ENCODE measurements at places on chromosomes 6 and 20. TPM values are rescaled to one million over a fixed set of nuclear protein-coding genes. Genes with fewer than 3 reads are reported as not detected.

- no peak overlapping the region for H3K4me3 ChIP-seq
- DNase-seq: no peak
- H3K36me3 ChIP-seq: no peaks in the 10 kb centered on the region
- H3K27me3 ChIP-seq: no peaks in the 10 kb centered on the region
- no peak overlapping the region for H3K27ac ChIP-seq
- no peaks in the 10 kb centered on the region for H3K4me1 ChIP-seq
Observed at GRCh38 chr20:9402141-9402540, 112.2 kb upstream of the LAMP5 start.

GRCh38 chr6:36727505-36728021, 29.9 kb downstream of the RAB44 start:
- peak; percentile 13 for DNase-seq
- H3K27ac ChIP-seq: no peak overlapping the region
- H3K36me3 ChIP-seq: no peaks in the 10 kb centered on the region
- H3K4me3 ChIP-seq: no peak overlapping the region
- H3K4me1 ChIP-seq: peaks cover 14% of the 10 kb centered on the region

DNA sequence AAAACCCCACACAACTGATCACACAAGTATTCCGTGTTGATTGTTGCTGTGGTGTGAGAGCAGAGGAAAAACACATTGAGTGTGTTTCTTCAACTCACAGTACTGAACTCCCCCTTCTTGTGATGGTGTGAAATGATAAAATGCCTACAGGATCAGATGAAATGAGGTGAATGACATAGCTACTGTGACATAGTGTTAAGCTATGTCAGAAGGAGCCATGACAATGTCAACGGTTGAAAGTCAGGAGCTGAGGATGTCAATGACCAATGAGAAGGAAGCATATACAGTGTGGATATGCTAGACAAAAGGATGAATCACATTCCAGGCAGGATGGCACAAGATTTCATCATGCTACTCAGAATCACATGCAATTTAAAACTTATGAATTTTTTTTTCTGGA, 38.8 kb downstream of the WASF1 start:
- H3K27ac ChIP-seq: no peak overlapping the region
- no peak for DNase-seq
- peaks cover 17% of the 10 kb centered on the region for H3K27me3 ChIP-seq
- no peaks in the 10 kb centered on the region for H3K4me1 ChIP-seq
- no peaks in the 10 kb centered on the region for H3K36me3 ChIP-seq

GRCh38 chr20:43899274-43900120, 15.2 kb upstream of the TOX2 start:
- no peaks in the 10 kb centered on the region for H3K4me1 ChIP-seq
- H3K4me3 ChIP-seq: no peak overlapping the region
- H3K36me3 ChIP-seq: no peaks in the 10 kb centered on the region
- H3K27me3 ChIP-seq: no peaks in the 10 kb centered on the region
- no peak overlapping the region for H3K27ac ChIP-seq
- no peak for DNase-seq

GRCh38 chr20:51480507-51481270, 61.8 kb downstream of the NFATC2 start:
- DNase-seq: peak; percentile 91
- no peaks in the 10 kb centered on the region for H3K27me3 ChIP-seq
- H3K4me1 ChIP-seq: peaks cover 84% of the 10 kb centered on the region
- H3K36me3 ChIP-seq: peaks cover 41% of the 10 kb centered on the region

- peak overlapping the region; percentile 90 for H3K27ac ChIP-seq
- peaks cover 11% of the 10 kb centered on the region for H3K36me3 ChIP-seq
- peak overlapping the region; percentile 82 for H3K4me3 ChIP-seq
- H3K27me3 ChIP-seq: no peaks in the 10 kb centered on the region
- peaks cover 43% of the 10 kb centered on the region for H3K4me1 ChIP-seq
Observed at GRCh38 chr20:49187330-49187850, 744 bp downstream of the STAU1 start.

- H3K27ac ChIP-seq: no peak overlapping the region
- peaks cover 10% of the 10 kb centered on the region for H3K36me3 ChIP-seq
- H3K4me3 ChIP-seq: no peak overlapping the region
- H3K27me3 ChIP-seq: no peaks in the 10 kb centered on the region
Observed at GRCh38 chr20:10579942-10580341, 93.9 kb downstream of the JAG1 start.

GRCh38 chr6:121090492-121090891, 243.8 kb downstream of the TBC1D32 start:
- peaks cover 5% of the 10 kb centered on the region for H3K36me3 ChIP-seq
- no peak overlapping the region for H3K27ac ChIP-seq
- no peak for DNase-seq

DNA sequence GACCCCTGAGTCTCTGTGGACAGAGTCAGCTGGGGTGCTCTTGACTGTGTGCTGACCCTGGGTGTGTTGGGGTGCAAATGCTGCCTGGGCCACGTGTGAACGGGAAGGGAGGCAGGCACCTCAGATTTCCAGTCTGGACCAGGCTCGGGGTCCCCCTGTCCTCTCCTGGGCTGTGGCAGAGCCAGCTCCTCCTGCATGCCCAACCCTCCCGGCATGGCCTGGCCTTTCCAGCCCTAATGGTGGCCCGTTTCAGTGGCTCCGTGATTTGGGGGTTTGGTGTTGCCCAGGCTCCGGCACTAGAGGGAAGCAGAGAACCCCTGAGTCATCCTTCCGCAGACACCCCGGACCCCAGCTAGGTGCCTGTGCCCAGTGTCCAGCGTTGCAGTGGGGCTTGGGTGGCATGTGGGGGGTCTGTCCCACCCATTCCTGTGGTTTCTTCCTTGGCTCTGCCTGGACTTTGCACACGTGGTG, 9.1 kb downstream of the RBM38 start:
- DNase-seq: peak; percentile 13
- H3K4me3 ChIP-seq: peak overlapping the region; percentile 80
- H3K36me3 ChIP-seq: peaks cover 60% of the 10 kb centered on the region
- peak overlapping the region; percentile 99 for H3K27ac ChIP-seq
- peaks cover 83% of the 10 kb centered on the region for H3K4me1 ChIP-seq

- DNase-seq: no peak
- peaks cover 13% of the 10 kb centered on the region for H3K27me3 ChIP-seq
- H3K4me1 ChIP-seq: no peaks in the 10 kb centered on the region
- no peak overlapping the region for H3K27ac ChIP-seq
- H3K4me3 ChIP-seq: no peak overlapping the region
Observed at GRCh38 chr6:72365773-72366172, 256.1 kb upstream of the KCNQ5 start.

- H3K27ac ChIP-seq: peak overlapping the region; percentile 96
- peaks cover 40% of the 10 kb centered on the region for H3K4me1 ChIP-seq
- no peaks in the 10 kb centered on the region for H3K27me3 ChIP-seq
- peak; percentile 15 for DNase-seq
Observed at GRCh38 chr6:26457264-26457805, 420 bp upstream of the BTN2A1 start.

- peaks cover 4% of the 10 kb centered on the region for H3K36me3 ChIP-seq
- H3K27ac ChIP-seq: no peak overlapping the region
- H3K4me1 ChIP-seq: peaks cover 19% of the 10 kb centered on the region
- DNase-seq: no peak
- H3K4me3 ChIP-seq: no peak overlapping the region
- no peaks in the 10 kb centered on the region for H3K27me3 ChIP-seq
Observed at GRCh38 chr6:321158-321438, 28.8 kb downstream of the DUSP22 start.

- H3K27ac ChIP-seq: peak overlapping the region; percentile 22
- DNase-seq: no peak
- peaks cover 11% of the 10 kb centered on the region for H3K4me1 ChIP-seq
Observed at GRCh38 chr20:35854713-35855348, 83.0 kb downstream of the PHF20 start.

- H3K4me3 ChIP-seq: no peak overlapping the region
- no peak overlapping the region for H3K27ac ChIP-seq
- H3K4me1 ChIP-seq: no peaks in the 10 kb centered on the region
- DNase-seq: peak; percentile 20
- no peaks in the 10 kb centered on the region for H3K36me3 ChIP-seq
Observed at GRCh38 chr20:41889126-41889843, 271.1 kb upstream of the CHD6 start.

GRCh38 chr6:81623106-81623759, 129.2 kb downstream of the TENT5A start:
- no peaks in the 10 kb centered on the region for H3K4me1 ChIP-seq
- H3K27ac ChIP-seq: no peak overlapping the region
- no peak overlapping the region for H3K4me3 ChIP-seq
- no peaks in the 10 kb centered on the region for H3K27me3 ChIP-seq
- DNase-seq: no peak

DNA sequence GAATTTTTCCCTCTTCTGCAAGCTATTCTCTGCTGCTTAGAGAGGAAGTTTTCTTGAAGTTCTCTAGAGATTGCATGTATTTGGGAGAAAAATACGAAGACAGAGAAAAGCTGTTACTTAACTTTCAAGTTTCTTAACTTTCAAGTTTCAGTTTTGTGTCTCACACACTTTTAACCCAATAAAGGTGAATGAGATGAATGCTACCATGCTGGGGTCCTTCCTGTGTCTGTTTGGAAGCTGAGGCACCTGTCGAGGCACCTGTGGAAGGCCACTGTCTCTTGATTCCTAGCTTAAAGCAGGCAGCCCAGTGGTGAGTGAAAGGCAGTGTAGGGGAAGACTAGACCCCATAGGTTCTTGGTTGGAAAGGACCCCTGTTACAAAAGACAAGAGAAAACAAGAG, 372.8 kb upstream of the JARID2 start:
- no peaks in the 10 kb centered on the region for H3K36me3 ChIP-seq
- peaks cover 59% of the 10 kb centered on the region for H3K4me1 ChIP-seq
- peak overlapping the region; percentile 74 for H3K27ac ChIP-seq
- H3K4me3 ChIP-seq: no peak overlapping the region

- no peak for DNase-seq
- H3K4me3 ChIP-seq: no peak overlapping the region
- H3K27me3 ChIP-seq: no peaks in the 10 kb centered on the region
Observed at GRCh38 chr6:68651011-68651985, 16.2 kb downstream of the ADGRB3 start.

GRCh38 chr20:14609328-14610221, 272.2 kb upstream of the FLRT3 start:
- H3K36me3 ChIP-seq: no peaks in the 10 kb centered on the region
- no peak overlapping the region for H3K27ac ChIP-seq
- no peaks in the 10 kb centered on the region for H3K4me1 ChIP-seq
- no peak overlapping the region for H3K4me3 ChIP-seq

- H3K27ac ChIP-seq: no peak overlapping the region
- no peak for DNase-seq
- H3K4me3 ChIP-seq: no peak overlapping the region
- H3K4me1 ChIP-seq: no peaks in the 10 kb centered on the region
Observed at GRCh38 chr20:57167971-57168701, 98.3 kb downstream of the BMP7 start.

The CST8 gene
- not detected for total RNA-seq

The EPPIN gene
- not detected for total RNA-seq

The FNDC1 gene
- total RNA-seq: not detected

The PRL gene
- total RNA-seq: not detected

The MOG gene
- total RNA-seq: not detected

The GPLD1 gene
- total RNA-seq: 0.74 TPM

The PPP1R14C gene
- total RNA-seq: not detected

The C4A gene
- total RNA-seq: 3.2 TPM

The SCRT2 gene
- total RNA-seq: not detected

The GGT7 gene
- 15.0 TPM for total RNA-seq

The CDSN gene
- total RNA-seq: not detected

The SLC17A3 gene
- total RNA-seq: not detected

The ZBTB46 gene
- total RNA-seq: 0.17 TPM

The COL21A1 gene
- not detected for total RNA-seq

The SULF2 gene
- 1.3 TPM for total RNA-seq

The GMPR gene
- 1.0 TPM for total RNA-seq

The SYCP2 gene
- 1.5 TPM for total RNA-seq

The HLA-DMB gene
- total RNA-seq: 1.3 TPM

The CLIC5 gene
- total RNA-seq: 0.52 TPM

All from activated naive CD4-positive, alpha-beta T cell treated with anti-CD3 and anti-CD28 coated beads for 36 hours (primary cell).